Epithelial cell of alveolus of lung (primary cell): ENCODE measurements at places on chromosomes 7 and 10. TPM values are rescaled to one million over a fixed set of nuclear protein-coding genes. Genes with fewer than 3 reads are reported as not detected.

The NRAP gene
- not detected in 2 replicates for total RNA-seq

The TMEM72 gene
- total RNA-seq, result not detected in 2 replicates

The ZNF775 gene
- 6.6 and 22.2 TPM in 2 replicates for total RNA-seq

The KAZALD1 gene
- total RNA-seq, result 14.1 and 67.5 TPM in 2 replicates

The METTL27 gene
- total RNA-seq, result 8.1 and 11.4 TPM in 2 replicates

The SPDYE1 gene
- total RNA-seq, result not detected in 2 replicates

The CYP3A7 gene
- total RNA-seq, result 0.13 and 1.0 TPM in 2 replicates

The CFAP70 gene
- 0.13 and 0.64 TPM in 2 replicates for total RNA-seq

The APBB1IP gene
- total RNA-seq, result under 0.01 TPM in 1 of 2 replicates, not detected in the other

The MYO3A gene
- not detected in 2 replicates for total RNA-seq

The AKR1D1 gene
- not detected in 2 replicates for total RNA-seq

The FGL2 gene
- 0.26 and 1.9 TPM in 2 replicates for total RNA-seq

The ANKRD1 gene
- 7.7 and 13.3 TPM in 2 replicates for total RNA-seq

The ADAM8 gene
- total RNA-seq, result 4.5 and 6.0 TPM in 2 replicates
